Stimulated activated CD8-positive, alpha-beta memory T cell treated with anti-CD3 and anti-CD28 coated beads, Interleukin-15, amount 100 ng/mL, for 1 hour (primary cell): ENCODE measurements at places on chromosomes 5 and 9.

DNA sequence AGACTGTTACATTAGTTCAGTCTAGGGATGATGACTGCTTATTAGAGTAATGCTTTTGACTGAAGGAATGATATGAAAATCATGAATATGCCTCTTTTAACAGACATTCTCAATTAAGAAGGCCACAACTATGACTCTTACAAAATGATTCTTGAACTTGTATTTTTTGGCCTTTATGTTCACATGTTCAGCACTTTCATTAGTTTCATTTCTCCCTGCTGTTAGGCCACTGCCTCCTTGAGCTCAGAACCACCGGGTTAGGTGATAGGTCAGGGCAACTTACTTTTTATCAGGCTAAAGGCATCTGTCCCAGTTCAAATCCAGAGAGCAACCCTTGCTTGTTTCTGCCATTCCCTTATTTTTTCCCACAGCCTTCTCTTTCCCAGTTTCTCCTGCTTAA, 235.2 kb upstream of the ELL2 start:
- DNase-seq, result no peak

DNA sequence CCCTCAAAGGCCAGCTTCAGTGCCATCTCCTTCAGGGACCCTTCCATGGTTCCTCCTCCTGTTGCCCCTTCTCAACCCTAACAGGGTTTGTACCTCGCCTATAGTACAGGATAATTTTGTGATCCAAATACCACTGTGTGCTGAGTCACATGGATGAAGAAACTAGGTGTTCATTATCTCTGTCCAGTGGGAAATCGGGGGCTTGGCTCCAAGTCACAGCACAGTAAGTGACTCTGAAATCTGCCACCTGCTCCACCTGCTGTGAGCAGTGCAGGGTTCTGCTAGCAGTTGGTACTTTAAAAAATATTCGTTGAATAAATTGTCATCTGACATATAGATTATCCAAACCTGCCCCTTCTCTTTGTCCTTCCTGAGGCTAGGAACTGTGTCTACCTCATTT, 123.2 kb upstream of the OTULINL start:
- DNase-seq, result no peak

DNA sequence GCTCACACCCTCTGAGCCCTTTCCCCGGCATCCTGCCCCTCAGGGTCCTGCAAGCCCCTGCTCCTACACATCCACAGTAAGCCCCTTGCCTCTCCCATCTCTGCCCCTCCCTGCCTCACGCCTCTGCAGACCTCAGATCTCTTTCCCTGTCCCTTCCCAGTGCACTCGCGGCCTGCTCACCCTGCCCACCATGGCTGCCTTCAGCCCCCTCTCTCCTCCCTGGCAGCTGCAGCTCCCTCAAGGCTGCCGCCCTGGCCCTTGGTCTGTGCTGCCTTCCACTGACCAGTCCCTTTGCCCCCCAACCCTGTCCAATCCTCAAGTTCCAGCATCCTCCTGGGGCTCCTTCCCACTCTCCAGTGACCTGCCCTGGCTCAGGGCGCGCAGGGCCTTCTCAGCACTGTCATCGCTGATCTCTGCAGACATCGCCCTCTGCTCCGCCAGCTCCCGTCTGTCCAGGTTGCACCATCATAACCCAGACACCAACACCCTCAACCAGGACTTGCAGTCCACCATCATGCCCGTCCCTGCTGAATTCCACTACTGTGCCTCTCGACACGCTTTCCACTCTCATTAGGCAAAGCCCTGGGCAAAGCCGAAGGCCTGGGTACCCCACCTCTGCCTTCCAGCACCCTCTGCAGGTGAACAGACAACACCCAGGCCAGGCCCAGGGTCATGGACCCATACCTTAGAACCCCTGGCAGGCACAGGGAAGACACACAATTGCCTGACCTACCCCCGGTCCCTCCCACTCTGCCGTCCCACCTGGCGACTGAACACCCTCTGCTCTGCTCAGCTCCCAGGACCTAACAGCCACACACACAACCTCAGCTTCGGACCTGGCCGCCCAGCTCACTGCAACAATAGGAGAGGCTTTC, 97.8 kb upstream of the RUFY1 start:
- DNase-seq, result no peak

GRCh38 chr9:9478741-9479140, 1134.1 kb downstream of the PTPRD start:
- DNase-seq, result no peak

- DNase-seq, result no peak
Observed at GRCh38 chr5:39775797-39776365, 351.1 kb upstream of the DAB2 start.

DNA sequence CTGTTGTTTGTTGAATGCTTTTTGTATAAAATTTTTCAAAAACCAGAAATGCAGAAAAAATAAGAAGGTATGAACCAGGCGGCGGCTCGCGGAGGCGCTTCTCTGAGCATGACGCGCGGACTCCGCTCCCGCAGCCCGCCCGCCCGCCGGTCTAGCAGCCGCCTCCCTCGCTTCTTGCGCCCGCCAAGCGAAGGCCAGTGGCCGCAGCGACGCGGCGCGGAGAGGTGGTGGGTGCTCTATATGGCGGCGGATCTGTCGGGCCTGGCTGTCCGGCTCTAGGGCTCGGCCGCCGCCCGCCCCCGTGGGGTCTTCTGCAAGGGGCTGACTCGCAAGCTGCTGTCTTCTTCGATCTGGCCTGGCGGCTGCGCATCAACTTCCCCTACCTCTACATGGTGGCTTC, 93.8 kb downstream of the ANKRD18A start:
- DNase-seq, result no peak
